ENCODE measurements at places on chromosomes 6 and 20.
A peak's percentile ranks its signal among the peaks of the same experiment; 100 is the strongest.

DNA sequence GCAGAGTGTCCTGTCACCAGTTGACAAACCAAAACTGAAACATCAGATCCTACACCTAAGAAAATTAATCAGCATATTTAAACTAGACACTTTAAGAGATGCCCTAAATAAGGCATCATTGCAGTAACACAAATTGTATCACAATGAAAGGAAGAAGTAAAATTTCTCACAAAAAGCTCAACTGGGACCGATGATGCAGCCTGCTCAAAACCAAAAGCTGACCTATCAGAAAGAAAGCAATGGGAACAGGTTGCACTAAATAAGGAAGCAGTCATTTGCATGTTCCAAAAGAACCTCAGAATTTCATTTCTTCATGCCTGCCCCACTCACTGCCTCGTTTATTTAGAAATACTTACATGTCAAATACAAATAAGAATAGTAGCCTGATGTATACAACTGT, 12.1 kb downstream of the HIVEP2 start:
- DNase-seq: no peak

- DNase-seq: no peak
Observed at GRCh38 chr6:32825966-32826365, 9.2 kb upstream of the HLA-DOB start.

GRCh38 chr6:157537556-157537955, 156.6 kb downstream of the ZDHHC14 start:
- DNase-seq: no peak

- no peak for DNase-seq
Observed at GRCh38 chr20:13017883-13018535, 9.2 kb downstream of the SPTLC3 start.

DNA sequence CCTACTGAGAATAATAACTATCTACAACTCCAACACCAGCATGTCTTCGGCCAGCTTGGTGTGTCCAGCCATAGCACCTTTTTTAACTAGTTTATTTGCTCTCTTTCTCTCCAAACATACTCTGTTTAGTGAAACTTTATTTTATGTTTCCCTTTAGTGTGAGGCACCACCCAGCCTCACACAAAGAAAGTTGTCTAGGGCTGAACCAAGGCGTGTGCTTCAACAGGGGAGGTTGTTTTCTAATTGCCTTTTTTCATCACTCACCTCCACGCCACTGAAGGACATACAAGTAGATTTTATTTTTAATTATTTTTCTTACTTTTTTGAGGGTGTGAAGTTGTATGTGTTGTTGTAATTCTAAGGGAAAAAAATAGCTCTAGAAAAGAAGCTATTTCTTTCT, 125.6 kb upstream of the MARCKS start:
- no peak for DNase-seq

DNA sequence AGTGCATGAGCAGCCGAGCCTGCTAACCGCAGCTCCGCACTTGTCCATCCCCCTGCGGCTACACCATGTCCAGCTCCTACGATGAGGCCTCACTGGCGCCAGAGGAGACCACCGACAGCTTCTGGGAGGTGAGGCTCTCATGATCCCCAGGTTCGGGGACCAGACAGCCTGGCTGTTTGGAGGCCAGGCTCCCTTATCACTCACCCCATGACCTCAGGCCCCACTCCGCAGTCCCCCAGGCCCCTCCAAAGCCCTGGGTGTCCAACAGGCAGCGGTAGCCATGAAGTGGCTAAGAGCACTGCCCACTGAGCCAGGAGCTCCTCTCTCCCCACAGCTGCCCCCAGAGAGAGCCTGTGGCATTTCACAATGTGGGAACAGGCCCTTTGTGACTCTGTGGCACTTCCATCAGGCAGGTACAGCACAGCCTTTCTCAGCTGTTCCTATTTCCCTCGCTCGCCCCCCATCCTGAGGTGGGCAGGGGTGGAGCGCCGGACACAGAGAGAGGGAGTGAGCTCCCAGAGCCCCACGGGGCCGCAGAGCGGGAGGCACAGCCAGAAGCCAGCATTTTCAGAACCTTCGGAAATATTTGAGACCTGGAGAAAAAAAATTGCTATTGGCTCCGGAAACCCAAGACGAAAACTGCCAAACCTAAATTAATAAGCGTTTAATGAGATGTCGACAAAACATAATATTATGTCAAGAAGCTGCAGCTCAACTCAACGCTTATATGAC, 29.7 kb downstream of the SPDEF start:
- no peak for DNase-seq

- no peak for DNase-seq
Observed at GRCh38 chr6:156887623-156888269, 110.6 kb downstream of the ARID1B start.

- DNase-seq: no peak
Observed at GRCh38 chr6:114520976-114521375, 178.2 kb upstream of the HS3ST5 start.

GRCh38 chr20:42098418-42098817, 480.2 kb upstream of the CHD6 start:
- no peak for DNase-seq

DNA sequence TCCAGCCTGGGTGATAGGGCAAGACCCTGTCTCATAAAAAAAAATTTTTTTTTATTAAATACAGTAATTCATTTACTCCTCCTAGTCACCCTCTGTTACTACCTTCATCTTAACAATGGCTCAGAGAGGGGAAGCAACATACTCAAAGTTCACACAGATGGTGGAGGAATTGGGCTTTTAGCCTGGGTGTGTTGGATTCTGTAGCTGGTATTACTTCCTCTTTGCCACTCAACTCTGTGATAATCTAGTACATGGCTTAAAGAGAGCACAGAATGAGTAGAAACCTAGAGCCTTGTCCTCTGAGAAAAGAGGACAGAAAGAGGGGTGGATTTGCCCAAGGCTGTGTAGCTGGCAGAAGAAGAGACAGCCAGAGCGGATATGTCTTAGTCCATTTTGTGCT, 96.6 kb downstream of the DLGAP4 start:
- no peak for DNase-seq

GRCh38 chr6:89360415-89360999, 8.0 kb upstream of the UBE2J1 start:
- DNase-seq: no peak

GRCh38 chr6:150409576-150410066, 40.8 kb downstream of the IYD start:
- no peak for DNase-seq

DNA sequence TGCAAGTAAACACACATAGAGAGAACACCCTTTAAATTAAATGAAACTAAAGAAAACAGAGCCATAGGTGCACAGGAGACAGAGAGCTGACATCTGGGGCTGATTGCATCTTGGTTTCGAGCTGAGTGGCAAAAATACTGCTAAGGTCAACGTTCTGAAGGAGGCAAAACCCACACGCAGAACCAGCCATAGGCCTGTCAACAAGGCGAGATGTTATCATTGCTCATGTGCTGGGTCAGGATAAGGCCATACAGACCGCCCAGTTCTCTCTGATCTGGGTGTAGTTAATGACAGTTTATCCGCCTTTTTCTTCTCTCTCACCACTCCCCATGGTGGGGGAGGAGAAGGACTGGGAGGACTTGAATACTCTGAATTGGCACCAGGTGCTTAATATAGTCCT, 4.5 kb upstream of the FAM110A start:
- DNase-seq: no peak

- peak; percentile 16 for DNase-seq
Observed at GRCh38 chr20:21640556-21640955, 64.9 kb upstream of the PAX1 start.

GRCh38 chr20:61340157-61340556, 88.1 kb downstream of the CDH4 start:
- no peak for DNase-seq

DNA sequence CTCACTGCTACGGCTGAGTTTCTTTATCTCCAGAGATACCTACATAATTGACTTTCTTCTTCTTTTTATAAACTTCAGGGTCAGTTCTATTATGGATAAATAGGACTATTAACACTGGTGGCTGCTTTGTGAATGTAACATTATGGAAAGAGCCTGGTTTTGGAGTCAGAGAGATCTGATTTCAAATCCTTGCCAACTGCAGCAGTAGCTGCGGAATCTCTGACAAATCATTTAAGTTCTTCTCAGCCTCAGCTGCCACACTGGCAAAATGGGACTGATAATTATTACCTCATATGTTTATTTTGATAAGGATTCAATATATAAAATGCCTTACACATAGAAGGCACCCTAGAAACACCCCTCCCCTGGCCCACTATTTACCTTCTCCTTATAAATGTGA, 160.5 kb downstream of the BACH2 start:
- DNase-seq: no peak

- DNase-seq: no peak
Observed at GRCh38 chr6:145809211-145809610, 5.4 kb downstream of the FBXO30 start.

DNA sequence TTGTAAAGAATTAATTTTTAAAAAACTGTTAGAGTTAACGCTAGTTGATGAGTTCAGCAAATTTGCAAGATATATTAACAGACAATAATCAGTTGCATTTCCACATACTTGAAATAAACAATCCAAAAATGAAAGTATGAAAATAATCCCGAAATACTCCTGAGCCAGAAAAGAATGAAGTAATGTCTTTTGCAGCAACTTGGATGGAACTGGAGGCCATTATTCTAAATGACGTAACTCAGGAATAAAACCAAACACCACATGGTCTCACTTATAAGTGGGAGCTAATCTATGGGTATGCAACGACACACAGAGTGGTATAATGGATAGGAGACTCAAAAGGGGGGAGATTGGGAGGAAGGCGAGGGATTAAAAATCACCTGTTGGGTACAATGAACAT, 872.9 kb upstream of the GJE1 start:
- no peak for DNase-seq

- DNase-seq: no peak
Observed at GRCh38 chr6:105522626-105523322, 119.9 kb upstream of the PREP start.

DNA sequence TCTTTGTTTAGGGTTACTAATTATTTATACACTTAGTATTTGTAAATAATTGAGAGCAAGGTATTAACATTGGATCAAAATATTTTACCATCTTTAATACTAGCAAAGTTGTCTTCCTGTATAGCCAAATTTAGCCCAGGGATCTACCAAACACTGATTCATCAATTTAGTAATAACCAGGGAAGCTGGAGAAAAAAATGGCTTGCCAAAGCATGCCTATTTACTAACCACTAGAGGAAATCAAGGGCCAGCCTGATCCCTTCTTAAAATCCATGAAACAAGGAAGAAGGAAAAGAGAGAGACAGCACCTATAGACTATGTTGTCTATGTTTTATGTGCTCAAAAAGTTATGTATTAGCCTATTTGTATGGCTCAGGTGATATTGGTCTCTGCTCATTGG, 450.3 kb upstream of the GJE1 start:
- no peak for DNase-seq

DNA sequence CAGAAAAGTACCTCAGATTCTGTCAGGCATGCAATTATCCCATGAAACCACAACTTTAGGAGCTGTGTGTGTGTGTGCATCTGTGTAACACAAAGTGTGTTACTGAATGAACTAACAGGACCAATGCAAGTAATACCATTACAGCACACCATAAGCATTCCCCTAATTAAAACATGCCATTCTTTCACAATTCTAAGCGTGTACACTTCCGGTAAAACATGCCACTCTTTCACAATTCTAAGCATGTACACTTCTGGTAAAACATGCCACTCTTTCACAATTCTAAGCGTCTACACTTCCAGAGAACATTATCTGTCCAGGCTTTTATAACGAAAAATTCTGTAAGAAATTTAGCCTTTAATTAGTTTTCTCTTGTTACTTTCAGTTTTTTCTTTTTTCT, 238.2 kb downstream of the GMDS start:
- DNase-seq: no peak

DNA sequence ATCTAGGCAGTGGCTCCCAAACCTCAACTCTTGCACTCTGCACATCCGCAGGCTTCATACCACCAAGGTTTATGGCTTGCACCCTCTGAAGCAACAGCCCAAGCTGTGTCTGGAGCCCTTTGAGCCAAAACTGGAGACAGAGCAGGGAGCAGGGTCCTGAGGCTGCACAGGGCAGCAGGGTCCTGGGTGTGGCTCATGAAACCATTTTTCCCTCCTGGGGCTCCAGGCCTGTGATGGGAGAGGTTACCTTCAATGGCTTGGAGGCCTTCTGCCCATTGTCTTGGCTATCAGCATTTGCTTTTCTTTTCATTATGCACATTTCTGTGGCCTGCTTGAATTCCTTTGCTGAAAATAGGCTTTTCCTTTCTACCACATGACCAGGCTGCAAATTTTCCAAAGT, 6.3 kb upstream of the FAM184A start:
- no peak for DNase-seq

GRCh38 chr6:83883240-83883639, 23.8 kb downstream of the CYB5R4 start:
- no peak for DNase-seq

GRCh38 chr6:111024681-111025080, 42.8 kb downstream of the RPF2 start:
- no peak for DNase-seq

DNA sequence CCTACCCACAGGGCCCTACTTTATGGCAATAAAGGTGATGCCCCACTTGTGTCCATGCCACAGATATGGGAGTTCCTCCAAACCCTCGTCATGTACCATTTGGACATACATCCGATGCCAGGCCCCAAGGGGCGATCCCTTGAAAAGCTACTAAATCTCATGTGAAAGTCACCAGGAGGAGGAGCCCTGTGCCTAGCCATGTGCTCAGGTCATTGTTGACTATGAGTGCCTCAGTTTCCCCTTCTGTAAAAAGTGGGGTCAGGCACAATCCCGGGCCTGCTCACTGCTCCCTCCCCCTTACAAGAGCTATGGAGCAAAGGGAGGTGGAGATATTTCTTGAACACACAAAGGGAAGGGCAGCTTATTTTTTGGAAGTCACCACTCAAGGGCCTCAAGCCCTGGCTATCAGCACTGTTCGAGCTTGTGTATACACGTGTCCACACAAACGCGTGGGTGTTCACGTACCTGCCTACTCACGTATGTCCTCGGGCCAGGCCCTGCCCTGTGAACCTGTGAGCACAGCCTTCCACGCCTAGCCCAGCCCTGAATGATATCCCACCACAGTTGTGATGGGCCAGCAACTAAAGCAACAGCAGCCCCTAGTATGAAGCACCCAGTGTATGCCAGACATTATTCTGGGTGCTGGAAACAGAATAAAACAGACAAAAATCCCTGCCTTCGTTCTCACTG, 1.9 kb downstream of the ACTL10 start:
- DNase-seq: no peak

GRCh38 chr6:127937102-127937501, 36.2 kb upstream of the THEMIS start:
- no peak for DNase-seq

DNA sequence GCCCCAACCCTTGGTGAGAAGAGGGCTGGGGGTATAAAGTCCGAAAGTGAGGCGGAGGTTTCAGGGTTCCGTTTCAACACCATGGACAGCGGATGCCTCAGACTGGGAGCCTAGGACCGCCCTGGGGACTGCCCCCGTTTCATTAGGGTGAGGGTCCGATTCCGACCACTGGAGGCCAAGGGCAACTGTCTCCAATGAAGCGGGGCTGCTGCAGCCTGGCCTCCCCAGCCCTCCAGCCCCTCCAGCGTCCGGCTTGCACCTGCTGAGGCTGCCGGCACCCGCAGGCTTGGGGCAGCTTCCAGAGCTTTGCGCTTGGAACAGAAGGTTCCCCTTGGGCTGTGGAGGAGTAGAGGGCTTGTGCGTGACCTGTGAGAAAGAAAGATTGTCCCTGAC, 39.9 kb downstream of the YTHDF1 start:
- DNase-seq: peak; percentile 32
